HS-5 (cell line): ENCODE measurements at places on chromosomes 2 and 18.
A peak's percentile ranks its signal among the peaks of the same experiment; 100 is the strongest.

DNA sequence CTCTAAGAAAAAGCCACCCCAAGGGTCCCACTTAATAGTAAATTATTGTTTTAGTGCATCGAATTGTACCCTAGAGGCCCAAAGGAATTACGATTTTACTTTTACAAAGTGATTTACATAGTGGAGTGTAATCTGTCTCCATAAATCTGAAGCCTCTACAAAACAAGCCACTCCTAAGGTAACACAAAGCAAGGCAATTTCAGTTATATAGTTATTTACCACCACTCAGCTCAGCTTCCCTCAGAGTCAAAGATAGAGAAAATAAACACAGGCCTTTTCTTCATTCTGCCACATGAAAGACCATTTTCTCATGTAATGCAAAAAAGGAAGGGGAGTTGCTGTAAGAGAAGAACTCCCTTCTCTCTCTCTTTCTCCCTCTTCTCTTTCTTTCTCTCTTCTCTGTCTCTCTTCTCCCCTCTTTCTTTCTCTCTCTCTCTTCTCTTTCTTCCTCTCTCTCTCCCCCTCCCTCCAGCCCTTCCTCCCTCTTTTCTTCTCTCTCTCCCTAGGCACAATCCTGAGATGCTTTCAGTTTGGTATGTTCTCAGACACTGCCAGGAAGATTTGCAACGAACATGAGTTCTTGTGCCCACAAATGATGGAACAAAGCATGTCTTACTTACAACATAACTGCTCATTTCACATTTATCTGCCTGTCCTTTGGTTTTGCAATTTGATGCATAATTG lies 264.5 kb downstream of the BCL2 start:
- DNase-seq: no peak

DNA sequence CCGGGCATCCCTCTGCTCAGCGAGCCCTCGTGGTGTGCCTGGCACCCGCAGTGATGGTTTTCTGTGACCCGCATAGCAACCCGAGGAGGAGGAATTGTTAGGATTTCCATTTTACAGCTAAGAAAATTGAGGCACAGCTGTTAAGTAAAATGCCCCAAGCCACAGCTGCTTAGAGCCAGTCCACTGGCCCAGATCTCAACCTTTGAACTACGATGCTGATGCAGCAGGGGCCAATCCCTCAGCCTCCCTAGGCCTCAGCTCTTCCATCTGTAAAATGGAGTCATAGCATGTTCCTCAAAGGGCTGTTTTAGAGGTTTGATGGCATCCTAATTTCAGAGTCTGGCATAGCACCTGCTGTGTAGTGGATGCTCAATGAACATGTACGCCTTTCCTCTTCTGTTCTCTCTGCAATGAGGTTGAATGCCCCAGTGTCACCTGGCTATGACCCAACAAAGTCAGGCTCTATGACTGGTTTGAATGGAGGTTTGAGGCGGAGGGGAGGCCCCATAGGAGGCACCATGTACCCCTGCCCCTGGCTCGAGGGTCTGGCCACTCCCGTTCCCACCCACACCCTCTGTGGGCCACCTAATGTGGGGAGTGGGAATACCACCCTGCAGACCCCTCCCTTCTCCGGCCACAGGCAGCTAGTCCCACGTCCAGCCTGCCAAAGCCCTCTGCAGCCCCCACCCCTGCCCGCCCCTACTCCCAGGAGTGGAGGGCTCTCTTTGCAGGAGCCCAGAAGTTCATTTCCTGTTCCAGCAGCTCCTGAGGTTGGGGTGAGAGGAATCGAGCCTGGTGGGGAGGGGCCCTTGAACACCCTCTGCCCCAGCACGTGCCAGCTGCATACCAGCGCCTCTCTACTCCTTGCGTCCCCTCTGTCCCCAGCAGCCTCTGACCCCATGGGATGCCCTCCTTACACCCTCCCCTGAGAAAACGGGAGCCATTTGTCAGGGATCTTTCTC lies 31.0 kb downstream of the INHBB start:
- DNase-seq: no peak

DNA sequence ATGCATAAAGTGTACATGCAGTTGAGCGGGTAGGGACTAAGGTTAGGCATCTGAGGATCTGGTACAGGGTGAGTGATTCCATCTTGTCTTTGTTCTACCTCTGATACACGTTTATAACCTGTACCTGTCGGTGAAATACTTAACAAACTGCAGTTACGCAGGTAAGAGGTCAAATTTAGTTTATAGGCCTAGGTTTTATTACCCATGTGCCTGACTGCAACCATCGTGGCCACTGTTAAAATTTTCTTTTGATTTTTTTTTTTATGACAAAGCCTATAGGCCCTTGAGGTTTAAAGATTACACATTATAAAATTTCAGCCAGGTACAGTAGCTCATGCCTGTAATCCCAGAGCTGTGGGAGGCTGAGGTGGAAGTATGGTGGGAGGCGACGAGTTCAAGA lies 15.4 kb upstream of the HNMT start:
- DNase-seq: no peak

DNA sequence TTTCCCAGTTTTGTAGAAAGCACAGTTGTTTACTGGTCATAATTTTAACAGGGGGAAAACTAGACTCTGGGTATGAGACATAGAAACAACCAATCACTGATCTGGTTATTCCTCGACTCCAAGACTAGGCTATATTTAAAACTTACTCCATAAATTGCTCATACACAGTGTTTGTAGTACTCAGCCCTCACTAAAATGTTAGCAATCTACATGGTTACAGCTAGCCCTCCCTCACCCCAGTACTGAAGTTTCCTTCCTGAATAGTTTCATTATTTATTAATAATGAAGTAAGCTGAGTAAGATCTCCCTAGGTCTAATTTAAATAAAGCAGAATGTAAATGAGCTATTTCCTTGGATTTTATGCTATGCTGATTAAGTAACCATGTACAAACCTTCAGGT lies 275.1 kb downstream of the CDH20 start:
- DNase-seq: no peak

GRCh38 chr2:65022189-65022588 lies 33.0 kb downstream of the SLC1A4 start:
- no peak for DNase-seq

DNA sequence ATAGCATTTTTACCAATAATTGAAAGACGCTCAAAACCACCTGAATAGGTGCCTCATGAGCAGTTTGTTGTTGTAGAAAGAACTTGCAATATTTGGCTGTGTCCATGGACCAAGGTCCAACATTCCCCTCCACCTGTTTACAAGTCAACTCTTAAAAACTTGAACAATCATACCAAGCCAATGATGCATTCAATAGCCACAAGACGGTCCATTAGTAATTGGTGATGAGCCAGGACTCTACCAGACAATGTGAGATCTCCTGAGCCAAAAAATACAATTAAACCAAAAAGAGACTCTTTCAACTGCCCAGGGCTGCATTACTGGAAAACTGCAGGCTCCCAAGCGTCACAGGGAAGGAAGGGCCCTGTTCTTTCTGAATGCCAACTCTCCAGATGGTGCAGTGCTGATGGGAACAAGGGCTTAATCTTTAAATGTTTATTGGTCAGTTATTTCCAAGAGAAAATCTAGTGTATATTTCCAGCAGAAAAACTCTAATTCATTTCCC lies 118.8 kb upstream of the EPB41L3 start:
- no peak for DNase-seq

DNA sequence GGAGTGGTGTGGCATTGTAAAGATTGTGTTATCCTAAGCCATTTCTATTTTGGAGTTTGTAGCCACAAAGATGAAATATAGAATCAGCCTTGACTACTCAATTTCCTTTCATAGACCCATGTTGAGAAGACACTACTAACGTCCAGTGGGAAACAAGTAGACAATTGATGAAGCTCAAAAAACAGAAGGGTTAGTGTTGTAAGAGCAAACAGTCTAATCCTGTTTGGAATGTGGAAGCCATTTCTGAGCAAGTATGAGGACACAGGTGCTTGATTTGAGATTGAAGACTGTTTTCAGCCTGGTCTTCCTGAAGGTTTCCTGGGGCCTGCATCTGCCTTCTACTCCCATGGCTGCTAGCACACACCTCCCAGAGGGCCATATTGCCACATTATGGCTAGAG lies 29.1 kb downstream of the B3GNT2 start:
- DNase-seq: no peak

DNA sequence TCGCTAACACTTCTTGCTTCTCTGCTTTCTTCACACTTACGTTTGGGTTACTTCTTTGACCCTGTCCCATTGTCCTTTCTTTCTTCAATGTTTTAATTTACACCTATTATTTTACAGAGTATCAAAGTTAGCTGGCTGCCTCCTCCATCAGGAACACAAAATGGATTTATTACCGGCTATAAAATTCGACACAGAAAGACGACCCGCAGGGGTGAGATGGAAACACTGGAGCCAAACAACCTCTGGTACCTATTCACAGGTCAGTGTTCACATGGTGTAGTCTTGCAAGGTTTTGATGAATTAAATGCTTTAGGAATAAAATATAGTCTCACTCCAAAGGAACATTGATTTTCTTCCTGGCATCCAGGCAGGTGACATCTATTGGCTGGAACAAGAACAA lies 919.0 kb downstream of the MBD2 start:
- no peak for DNase-seq

- peak; percentile 98 for DNase-seq
Observed at GRCh38 chr2:173048897-173049661, 26.6 kb upstream of the MAP3K20 start.

GRCh38 chr18:2627821-2628276 lies 27.7 kb upstream of the SMCHD1 start:
- DNase-seq: no peak

DNA sequence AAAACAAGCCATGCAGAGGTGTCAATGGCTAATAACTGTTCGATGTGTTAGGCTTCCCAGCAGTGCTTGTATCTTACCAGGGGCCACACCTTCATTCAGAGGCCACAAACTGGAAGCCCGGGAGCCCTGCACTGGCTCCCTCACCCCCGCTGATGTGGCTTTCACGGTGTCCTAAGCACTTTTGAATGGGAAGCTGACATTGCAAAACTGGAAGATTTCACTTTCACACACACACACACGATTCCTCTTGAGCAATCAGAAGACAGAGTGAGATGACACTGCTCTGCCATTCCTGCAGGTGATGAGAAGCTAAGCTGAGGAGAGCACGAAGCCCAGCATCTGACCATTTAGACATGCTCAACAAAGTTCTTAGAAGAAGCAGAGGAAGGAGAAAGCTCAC lies 8.6 kb upstream of the ZNF407 start:
- DNase-seq: no peak

DNA sequence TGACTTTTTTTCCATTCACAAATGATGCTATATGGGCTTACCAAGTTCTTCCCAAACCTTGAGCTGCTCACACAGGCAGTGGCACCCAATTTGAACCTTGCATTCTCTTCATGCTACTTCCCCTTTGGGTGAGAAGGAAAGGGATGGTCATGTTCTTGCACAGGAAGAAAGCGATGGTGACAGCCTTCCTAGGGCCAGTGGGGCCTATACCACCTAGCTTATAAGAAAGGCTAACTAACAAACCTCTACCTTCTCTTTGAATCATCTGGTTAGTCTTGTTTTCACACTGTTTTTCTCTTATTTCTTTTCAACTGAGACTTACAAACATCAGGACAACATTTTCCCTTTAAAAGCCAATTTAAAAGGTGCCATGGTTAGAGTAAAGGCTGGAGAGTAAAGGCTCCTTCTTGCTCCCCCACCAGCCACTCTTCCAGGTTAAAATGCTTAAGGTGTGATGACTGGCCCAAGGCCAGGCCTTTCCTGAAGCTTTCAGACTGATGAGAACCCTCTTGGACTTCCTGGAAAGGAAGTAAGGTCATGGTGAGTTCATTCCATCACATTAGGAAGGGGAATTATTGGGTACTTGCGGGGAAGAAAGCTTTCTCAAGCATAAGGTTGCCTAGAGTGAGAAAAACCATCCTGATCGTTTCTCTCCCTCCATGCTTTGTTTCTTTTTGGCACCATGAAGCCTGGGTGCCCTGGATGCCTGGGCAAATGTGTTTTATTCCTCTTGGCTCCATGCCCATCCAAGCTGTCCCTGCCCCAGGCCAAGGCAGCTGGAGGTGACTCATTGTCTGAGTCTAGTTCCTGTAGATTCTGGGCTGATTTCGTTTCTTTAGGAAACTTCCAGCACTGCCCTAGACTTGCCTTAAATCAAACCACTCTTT lies 41.4 kb upstream of the ITGB6 start:
- peak; percentile 68 for DNase-seq

DNA sequence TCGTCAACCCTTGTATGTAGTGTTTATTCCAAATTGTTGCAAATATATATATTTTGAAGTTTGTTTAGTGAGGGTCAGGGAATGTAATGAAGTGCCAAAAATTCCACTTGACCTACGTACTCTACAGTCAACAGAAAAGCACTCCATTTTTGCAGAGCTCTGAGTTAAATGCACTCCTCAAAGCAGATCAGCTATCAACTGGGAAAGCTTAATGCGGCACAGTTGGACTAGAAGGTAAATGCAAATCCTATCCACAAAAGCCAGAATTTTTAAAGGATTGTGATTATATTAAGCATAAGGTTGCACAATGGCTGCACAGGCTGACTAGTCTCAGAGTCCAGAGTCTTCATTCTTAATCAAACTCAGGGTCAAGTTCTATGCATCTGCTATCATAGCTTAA lies 577.1 kb downstream of the ARHGAP15 start:
- no peak for DNase-seq

GRCh38 chr2:237501892-237502513 lies 15.0 kb downstream of the MLPH start:
- DNase-seq: no peak

GRCh38 chr2:18198677-18199076 lies 320.2 kb downstream of the KCNS3 start:
- DNase-seq: no peak

- peak; percentile 40 for DNase-seq
Observed at GRCh38 chr2:216774620-216775019, 79.3 kb upstream of the IGFBP5 start.

DNA sequence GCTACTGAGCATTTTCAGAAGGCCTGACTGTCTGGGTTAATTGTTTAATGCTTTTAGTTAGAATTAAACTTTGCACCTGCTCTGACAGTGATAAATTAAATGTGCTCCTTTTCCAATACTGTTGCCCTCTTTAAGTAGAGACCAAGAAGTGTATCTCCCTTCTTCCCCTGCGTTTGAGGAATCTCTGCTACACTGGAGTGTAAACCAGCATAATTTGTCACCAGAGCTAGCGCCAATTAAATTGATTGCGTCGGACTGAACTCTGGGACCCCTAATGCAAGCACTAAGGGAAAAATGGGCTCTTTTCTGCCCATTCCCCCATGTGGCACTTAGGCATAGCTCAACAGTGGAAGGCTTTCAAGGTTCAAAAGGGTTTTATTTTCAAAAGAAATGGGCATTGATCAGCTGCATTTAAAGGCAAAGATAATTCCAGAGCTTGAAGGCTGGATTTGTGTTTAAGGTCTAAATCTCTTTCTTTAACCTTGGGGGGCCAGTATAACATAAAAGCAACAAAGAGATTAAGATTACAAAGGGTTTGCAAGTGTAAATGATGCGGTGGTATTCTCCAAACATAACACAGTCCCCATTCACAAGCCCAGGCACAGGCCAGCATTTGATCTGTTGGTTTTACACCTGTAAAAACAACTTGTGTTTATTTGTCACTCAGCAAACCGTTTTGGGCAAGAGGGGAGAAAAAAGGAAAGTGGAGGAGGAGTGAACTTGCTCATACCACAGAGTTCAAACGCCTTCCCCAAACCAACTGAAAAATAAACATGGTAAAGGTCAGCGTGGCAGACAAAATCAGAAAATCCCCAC lies 427.6 kb downstream of the BCL11A start:
- no peak for DNase-seq
